ENCODE measurements at places on chromosomes 13 and 19.

DNA sequence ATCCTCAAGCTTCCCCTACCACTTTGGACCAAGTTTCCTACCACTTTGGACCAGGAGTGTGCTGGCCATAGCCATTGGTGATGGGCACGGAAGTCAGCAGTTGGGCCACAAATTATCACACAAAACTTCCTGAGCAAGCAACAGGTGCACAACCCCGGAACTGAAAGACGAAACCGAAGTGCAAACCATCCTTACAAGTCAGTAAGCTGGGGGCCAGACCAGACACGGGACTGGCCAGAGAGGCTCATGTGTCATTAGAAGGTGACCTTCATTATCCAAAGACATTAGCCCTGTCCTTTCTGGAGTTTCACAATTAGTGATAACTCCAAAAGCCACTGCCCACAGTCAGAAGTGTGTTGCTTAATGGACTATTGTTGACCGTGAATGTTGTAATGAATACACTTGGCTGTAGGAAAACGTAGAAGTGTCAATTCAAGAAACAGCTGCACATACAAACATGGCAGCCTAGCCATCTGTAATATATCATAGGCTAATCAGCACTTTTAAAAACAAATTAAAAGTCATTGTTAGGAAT, 244.1 kb upstream of the IRS2 start:
- DNase-seq = no peak

- no peak for DNase-seq
Measured at GRCh38 chr13:23794267-23795161, 94.7 kb downstream of the MIPEP start.

DNA sequence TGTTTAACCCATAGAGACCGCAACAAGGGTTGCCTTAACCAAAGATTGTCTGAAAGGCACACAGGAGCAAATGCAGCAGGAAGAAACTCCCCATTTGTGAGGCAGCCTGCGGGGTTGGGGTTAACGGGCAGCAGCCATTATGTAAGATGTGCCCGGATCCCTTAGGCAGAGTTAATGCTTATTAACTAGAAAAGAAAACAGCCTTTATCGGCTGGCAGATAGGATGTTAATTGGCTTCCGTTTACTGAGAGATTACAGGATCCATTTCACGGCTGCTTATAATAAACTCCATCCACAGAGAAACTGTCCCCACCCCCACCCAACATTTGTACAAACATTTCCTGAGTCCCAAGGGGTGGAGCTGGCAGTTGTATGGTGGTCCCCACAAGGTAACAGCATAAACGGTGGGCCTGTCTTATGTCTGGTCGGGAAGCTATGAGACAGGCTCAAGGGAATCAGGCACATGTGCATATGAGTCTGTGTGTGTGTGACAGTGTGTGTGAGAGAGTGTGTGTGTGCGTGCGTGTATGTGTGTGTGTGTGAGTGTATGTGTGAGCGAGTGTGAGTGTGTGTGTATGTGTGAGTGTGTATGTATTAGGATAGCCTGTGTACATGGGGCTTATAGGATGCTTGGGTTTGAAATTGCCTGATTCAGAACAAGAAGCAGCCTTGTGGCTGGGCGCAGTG, 10.5 kb downstream of the SLC25A42 start:
- DNase-seq = no peak

- no peak for DNase-seq
Measured at GRCh38 chr19:28463493-28464053, 749.4 kb downstream of the UQCRFS1 start.

GRCh38 chr19:54335979-54336892, 2.7 kb downstream of the LILRA4 start:
- no peak for DNase-seq
